ENCODE measurements at places on chromosomes 3 and 15. TPM values are rescaled to one million over a fixed set of nuclear protein-coding genes. Genes with fewer than 3 reads are reported as not detected.

GRCh38 chr15:73985101-73985873 is 6.8 kb downstream of the STOML1 start:
- peak; percentile 56 for DNase-seq

- no peak for DNase-seq
Measured at GRCh38 chr15:75025107-75025506, 1.7 kb downstream of the PPCDC start.

DNA sequence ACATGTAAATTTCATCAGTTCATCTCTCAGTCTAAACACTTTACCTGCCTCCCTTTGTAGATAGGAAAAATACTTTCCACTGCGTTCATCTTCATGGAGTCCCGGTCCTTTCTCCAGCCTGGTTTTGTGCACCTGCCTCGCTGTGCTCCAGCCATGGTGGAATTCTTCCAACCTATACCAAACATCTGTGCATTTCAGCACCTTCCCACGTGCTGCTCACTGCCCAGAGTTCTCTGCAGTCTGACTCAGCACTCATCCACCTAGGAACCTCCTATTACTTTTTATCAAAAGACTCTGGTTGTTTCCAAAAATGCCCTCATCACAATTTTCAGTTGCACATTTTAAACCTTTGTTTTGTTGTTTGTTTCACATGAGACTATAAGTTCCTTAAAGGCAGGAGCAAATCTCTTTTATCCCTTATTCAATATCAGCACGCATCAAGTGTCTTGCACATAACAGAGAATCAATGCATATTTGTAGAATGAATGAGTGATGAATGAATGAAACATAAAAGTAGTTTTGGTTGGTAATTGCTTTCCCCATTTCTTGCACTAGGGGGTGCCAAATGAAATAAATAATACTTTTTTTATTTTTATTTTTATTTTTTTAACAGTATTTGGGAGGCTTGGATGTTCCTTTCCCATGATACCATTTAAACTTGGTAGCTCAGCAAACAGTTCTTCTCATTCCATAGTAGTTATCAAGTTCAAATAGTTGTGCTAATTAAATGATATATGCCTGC is 30.2 kb upstream of the ADAMTS9 start:
- DNase-seq, result peak; percentile 6

- peak; percentile 54 for DNase-seq
Measured at GRCh38 chr3:38190481-38190881, 25.1 kb downstream of the OXSR1 start.

GRCh38 chr15:69996321-69997160 is 101.2 kb downstream of the TLE3 start:
- no peak for DNase-seq

DNA sequence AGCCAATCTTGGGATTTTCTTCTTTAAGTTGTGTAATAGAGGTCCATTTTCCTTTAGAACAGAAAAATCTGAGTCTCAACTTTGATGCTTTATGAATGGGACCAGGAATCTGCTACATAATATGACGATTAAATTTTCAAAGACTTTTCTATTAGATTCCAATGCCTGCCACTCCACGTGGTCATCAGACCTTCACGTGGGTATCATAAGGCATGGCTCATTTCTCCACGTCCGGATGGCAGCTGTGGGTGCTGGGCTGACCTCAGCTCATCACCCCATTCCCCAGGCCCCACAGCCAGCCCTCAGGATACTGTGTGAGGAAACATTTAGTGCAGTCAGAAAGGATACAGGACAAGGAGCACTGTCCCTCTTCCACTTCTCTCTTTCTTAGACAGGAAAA is 159.7 kb downstream of the SEMA6D start:
- no peak for DNase-seq

- peak; percentile 50 for DNase-seq
Measured at GRCh38 chr15:48358229-48359152, 27.3 kb downstream of the DUT start.

GRCh38 chr15:56631765-56632164 is 101.5 kb downstream of the ZNF280D start:
- no peak for DNase-seq

DNA sequence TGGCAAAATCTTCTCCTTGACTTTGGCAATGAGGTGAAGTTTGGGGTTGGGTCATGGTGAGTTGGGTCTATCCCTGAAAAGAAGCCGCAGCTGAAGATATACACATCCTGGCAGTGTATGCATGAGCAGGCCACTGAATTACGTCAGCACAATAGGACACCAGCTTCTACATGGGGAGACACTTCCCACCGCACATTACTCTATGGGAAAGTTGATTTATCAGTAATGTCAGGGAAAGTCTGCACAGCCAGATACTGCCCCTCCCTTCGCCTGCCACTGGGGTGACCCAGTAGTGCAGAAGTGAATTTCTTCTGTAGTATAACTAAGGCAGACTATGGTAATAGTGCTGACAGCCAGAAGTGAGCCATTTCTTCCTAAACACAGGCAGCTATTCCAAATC is 245.0 kb downstream of the NTRK3 start:
- no peak for DNase-seq

GRCh38 chr3:44762690-44763089 is 1.1 kb downstream of the KIF15 start:
- no peak for DNase-seq

- no peak for DNase-seq
Measured at GRCh38 chr15:63708126-63708772, 111.1 kb downstream of the FBXL22 start.

GRCh38 chr3:172776049-172776717 is 25.7 kb downstream of the ECT2 start:
- DNase-seq, result no peak

- peak; percentile 31 for DNase-seq
Measured at GRCh38 chr15:67307156-67307555, 52.6 kb downstream of the IQCH start.

The TEX9 gene
- total RNA-seq, result 2.6 TPM

The TRIM59 gene
- total RNA-seq, result 5.8 TPM
